ENCODE measurements at places on chromosomes 16 and 17. TPM values are rescaled to one million over a fixed set of nuclear protein-coding genes. Genes with fewer than 3 reads are reported as not detected.

The ZNF287 gene
- 5.4 TPM for polyA plus RNA-seq

DNA sequence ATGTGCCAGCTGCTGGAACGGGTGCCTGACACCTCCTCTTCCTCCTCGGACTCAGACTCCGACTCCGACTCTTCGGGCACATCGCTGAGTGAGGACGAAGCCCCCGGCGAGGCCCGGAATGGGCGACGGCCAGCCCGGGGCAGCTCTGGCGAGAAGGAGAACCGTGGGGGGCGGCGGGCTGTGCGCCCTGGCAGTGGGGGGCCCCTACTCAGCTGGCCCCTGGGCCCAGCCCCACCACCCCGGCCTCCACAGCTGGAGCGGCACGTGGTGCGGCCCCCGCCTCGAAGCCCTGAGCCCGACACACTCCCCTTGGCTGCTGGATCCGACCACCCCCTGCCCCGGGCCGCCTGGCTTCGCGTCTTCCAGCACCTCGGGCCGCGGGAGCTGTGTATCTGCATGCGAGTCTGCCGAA, 6.8 kb downstream of the FBXL19 start:
- DNase-seq = no peak

DNA sequence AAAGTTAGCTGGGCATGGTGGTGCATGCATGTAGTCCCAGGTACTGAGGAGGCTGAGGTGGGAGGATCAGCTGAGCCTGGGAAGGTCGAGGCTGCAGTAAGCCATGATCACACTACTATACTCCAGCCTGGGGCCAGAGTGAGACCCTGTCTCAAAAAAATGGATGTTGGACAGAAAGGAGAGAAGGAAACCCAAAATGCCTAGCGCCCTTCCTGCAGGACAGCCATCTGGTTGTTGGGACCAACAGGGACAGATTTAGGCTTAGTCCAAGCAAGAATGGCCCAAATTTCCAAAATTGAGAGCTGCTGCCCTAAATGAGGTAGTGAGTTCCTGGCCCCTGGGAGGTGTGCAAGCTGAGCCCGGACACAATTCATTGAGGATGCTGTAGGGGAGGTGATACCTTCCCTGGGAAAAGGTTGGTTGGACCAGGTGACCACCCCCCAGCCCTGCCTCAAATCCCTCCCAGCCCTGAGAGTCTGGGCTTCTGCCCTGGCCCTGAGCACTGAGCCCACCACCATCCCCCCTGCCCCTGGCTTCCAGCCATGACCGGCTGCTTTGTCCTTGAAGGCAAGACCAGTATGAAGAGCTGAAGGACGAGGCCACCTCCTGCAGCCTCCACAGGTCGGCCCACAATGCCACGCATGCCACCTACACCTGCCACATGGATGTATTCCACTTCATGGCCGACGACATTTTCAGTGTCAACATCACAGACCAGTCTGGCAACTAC, 35.1 kb downstream of the IL21R start:
- no peak for DNase-seq

- no peak for DNase-seq
Measured at GRCh38 chr17:69048634-69049033, 12.1 kb downstream of the ABCA9 start.

The CCDC182 gene
- not detected for polyA plus RNA-seq

DNA sequence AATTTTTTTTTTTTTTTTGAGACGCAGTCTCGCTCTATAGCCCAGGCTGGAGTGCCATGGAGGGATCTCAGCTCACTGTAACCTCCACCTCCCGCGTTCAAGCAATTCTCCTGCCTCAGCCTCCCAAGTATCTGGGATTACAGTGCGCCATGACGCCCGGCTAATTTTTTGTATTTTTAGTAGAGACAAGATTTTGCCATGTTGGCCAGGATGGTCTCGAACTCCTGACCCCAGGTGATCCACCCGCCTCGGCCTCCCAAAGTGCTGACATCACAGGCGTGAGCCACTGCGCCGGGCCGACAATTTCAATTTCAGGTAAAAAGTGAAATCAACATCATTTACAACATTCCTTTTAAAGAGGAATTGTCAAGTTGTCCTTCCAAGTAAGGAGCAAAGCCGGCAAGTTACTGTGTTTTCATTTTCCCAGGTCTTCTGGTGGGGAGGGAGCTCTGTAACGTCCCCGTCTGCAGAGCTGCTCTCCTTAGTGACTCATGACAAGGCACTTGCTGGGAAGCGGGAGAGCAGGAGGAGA, 873 bp downstream of the NPLOC4 start:
- no peak for DNase-seq

The RPH3AL gene
- polyA plus RNA-seq = 3.8 TPM

All from muscle of back (tissue), 13 donors.